ENCODE measurements at places on chromosomes 16 and 17.

DNA sequence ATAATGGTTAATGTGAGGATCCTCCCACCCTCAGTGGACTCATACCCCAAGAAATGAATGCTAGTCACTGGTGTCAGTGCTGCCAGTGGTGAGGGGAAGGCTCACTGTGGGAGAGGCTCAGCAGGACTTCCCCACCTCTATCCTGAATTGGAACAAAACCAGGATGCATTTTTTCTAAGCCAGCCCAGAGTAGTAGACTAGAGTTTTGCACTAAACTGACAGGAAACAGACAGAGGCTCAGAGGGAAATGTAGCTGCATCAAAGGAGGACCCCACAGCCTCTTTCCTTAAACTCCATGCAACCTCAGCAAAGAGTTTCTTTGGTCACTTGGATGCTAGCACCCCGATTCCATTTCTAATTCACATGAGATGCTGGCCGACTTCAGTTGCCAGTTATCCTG is 10.7 kb upstream of the SKAP1 start:
- no peak for DNase-seq

DNA sequence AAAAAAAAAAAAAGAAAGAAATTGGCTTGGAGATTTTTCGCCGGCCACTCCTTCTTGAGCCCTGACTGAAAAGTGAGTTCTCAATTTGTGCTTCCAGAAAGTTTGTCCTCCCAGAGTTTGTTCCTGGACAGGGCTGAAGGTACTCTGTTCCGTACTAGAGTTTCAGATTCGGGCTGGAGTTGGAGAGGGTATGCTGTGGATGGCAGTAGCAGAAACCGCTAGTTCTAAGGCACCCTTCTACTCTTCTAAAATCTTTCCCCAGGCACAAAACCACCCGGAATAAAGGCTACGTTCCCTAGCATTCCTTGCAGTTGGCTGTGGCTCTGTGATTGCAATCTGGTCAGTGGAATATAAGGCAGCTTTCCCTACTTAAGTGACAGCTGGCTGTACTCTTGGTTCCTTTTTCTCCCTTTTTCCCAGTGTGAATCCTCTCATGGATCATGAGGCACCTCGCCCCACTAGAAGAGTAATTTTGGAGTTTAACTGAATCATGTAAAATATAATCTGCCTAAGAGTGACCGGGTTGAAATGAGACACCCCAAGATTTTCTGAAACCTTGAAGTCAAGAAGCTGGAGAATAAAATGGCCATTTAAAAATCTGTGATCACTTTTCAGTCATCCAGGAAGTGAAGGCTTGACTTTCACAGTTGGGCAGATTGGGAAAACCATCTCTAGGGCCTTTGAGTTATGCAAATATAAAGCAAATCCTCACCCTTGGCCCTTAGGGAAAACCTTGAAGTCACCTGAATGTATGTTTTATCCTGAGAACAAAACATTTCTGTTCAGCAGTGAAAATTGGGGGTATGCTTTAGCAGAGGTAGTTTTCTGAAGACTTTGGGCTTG is 901 bp upstream of the HEATR6 start:
- peak; percentile 26 for DNase-seq

- no peak for DNase-seq
Measured at GRCh38 chr17:16908273-16908672, 63.6 kb downstream of the TNFRSF13B start.

DNA sequence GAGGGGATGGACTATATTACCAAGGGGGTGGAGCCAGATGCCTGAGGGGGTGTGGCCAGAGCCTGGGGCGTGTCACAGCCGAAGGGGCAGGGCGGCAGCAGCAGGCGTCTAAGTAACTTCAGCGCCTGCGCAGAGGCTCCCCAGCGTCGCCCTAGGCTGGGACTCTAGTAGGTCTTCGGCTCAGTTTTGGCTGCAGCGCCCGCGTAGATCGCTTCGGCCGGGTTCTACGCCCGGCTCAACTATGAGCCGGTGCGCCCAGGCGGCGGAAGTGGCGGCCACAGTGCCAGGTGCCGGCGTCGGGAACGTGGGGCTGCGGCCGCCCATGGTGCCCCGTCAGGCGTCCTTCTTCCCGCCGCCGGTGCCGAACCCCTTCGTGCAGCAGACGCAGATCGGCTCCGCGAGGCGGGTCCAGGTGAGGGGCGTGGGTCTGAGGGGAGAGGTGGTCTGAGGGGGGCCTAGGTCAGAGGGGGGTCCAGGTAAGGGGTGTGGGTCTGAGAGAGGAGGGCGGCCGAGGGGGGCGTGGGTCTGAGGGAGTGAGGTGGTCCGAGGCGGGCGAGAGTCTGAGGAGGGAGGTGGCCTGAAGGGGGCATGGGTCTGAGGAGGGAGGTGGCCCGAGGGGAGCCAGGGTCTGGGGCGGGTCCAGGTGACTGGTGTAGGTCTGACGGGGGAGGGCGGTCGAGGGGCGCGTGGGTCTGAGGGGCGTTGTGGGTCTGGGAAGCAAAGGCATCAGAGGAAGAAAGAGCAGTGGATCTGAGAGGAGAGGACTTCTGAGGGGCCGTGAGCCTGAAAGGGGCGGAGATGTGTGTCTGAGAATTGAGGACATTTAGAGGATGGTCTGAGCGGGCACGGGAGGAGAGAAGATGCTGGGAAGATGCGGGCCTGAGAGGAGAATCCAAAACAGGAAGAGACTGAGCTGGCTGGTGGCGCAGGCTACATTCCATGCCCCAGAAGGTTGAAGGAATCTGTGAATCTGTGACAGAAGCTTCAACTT is at the start of gene LPCAT2:
LPCAT2 (plus strand) TSS at position 132 of the 991 bp plus-strand sequence; CDS start at position 242, 110 bp downstream.
- peak; percentile 86 for DNase-seq

DNA sequence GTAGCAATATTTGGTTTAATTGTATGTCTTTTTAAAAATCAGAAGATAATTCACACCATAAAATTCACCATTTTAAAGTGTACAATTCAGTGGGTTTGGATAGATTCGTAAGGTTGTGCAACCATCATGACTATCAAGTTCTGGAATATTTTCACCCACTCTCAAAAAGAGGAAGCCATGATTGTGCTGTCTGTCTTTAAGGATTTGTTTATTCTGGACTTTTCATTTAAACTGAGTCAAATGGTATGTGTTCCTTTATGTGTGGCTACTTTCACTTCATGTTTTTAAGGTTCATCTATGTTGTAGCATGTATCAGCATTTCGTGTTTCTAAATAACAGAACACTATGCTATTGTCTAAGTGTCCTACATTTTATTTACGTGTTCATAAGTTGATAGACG is 68.1 kb upstream of the CPHXL start:
- no peak for DNase-seq

DNA sequence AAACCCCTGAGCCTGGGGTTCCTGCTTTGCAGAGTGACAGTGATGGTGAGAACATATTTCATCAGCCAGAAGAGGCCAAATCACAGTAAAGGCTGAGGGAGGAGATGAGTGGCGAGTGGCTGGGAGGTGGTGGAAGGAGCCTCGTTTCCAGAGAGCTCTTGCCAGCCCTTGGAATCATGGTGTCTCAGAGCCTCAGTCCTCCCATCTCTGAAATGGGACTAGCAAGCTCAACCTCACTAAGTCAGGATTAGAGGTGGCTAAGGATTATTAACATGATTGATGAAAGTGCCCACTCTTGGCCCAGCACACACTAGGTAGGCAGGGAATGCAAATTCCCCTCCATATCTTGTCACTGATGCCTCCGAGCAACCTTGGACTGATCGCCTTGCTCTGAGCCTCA is 43.0 kb downstream of the IL4R start:
- DNase-seq = no peak

DNA sequence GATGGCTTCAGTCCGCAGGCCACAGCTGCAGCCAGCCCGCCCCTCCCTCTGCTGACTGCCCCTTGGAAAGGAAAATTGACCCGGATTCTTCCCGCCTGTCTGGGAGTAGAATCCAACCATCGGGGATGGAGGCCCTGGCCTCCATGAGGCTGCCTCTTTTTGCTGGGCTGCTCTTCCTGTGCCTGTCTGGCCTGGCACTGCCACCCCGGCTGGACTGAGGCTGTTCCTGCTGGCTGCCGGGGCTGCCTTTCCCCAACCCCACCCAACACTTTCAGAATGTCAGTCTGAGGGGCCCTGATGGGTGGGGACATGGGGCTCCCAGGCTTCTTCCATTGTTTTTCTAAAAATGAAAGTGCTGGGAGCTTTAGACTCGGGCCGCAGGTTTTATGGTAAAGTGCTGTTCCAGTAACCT is 7.3 kb downstream of the BAHCC1 start:
- DNase-seq = no peak

- no peak for DNase-seq
Measured at GRCh38 chr16:69939821-69940585, 11.1 kb upstream of the CLEC18A start.

DNA sequence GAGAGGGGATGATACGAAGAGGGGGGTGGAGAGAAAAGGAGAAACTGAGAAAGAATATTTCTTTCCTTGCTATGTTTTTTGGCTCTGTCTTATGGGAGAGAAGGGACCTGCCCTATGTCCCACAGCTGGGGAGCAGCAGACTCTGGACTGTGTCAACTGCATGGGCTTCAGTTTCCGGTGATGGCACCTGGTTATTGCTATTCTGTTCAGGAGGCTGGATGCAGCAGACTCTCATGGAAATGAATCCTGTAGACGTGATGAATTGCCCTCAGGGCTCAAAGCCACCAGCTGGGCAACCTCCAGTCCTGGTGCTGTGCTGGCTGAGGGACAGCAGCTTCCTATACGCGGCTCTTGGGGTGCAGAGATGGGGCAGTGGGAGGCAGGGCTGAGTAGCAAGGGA is 121.2 kb downstream of the HAPSTR1 start:
- no peak for DNase-seq

GRCh38 chr17:81428121-81428515 is 32.9 kb downstream of the BAHCC1 start:
- DNase-seq = no peak

GRCh38 chr17:21213638-21214014 is 335 bp downstream of the TMEM11 start:
- DNase-seq = peak; percentile 19

GRCh38 chr17:77875051-77875780 is 83.3 kb upstream of the TNRC6C start:
- peak; percentile 11 for DNase-seq

- DNase-seq = no peak
Measured at GRCh38 chr17:30495586-30495985, 18.4 kb downstream of the GOSR1 start.

DNA sequence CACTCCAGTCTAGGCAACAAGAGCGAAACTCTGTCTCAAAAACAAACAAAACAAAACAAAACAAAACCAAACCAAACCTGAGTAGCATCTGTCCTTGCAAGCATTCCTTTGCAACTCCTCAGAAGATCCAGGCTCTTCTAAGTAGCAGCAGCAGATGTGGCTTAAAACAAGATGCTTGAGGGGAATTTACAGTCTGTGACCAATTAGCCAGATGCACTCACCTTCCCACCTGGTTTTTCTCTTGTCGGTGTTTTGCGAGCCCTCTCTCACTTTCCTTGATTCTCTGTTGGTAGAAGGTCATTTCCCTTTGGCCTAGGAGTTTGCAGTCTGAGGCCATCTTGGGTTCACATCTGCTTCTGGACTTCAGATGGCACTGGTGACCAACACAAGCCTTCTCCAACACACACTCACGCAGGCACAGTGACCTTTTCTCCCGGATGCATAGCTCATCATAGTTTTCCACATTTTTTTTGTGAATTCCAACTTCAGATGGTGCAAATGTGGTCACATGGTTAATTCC is 276.8 kb downstream of the STX8 start:
- DNase-seq = no peak

DNA sequence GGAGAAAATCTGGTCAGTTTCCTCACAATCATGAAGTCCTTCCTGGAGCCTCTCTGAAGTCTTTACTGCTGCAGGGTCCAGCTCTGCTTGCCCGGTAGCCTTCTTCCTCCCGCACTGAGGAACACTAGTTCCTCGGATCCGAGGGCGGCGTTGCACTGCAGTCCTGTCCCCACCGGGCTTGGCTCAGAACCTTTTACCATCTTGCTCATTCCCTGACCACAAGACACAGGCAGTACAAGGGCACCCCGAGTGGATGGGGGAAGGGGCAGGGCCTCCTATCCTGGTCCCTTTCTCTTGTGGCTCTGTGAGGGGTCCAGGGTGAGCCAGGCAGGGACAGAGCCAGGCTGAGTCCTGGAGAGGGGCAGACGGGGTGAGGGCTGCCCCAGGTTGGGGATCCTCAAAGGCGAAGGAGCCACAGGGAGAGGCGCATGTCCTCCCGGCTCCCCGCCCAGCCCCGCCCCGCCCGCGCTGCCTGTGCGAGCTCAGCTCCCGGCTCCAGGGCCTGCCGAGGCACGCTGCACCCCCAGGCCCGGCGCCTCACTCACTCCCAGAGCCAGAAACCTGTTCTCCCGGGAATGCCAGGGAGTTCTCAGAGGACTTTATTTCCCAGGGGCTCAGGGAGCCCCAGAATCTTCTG is 1.5 kb downstream of the FOXN1 start:
- DNase-seq = no peak

GRCh38 chr17:73645050-73645871 is 1.0 kb upstream of the SDK2 start:
- DNase-seq = no peak

GRCh38 chr17:49337884-49338283 is 24.2 kb downstream of the ZNF652 start:
- DNase-seq = no peak

DNA sequence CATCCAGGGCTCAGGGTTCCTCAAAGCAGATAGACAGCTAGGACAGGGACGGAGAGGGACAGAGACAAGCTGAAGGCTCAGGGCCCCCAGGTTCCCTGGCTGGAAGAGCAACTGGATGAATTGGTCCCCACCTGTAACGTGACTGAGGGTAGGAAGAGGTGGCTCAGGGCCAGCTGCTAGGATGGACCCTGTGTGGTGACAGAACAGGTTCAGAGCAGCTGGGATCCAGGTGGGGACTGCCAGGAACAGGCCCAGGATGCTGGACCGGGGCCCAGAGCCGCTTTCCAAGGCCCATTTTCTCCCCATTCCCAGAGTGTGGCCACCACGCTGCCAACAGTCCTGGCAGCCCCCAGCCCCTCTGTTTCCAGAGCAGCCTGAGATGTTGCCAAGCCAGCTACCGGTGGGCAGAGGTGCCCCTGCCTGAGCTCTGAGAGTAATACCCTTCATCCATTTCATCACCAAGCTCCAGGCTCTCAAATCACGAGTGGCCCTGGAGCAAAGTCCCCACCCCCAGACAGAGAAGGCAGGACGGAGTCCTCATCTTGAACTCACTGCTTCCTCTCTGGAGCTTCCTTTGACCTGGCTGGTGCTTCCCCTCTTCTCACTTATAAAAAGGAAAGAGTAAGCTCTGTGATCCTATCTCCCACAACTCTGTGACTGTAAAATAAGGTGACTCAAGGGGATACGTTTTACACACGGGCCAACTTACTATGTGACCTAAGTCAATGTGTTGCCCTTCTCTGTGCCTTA is 79.6 kb downstream of the TMEM132E start:
- DNase-seq = no peak

GRCh38 chr16:57479976-57480753 is 6.1 kb downstream of the DOK4 start:
- peak; percentile 77 for DNase-seq

GRCh38 chr17:18218756-18219415 is 6.5 kb upstream of the LLGL1 start:
- no peak for DNase-seq

- DNase-seq = no peak
Measured at GRCh38 chr16:67537270-67537635, 8.6 kb downstream of the RIPOR1 start.

GRCh38 chr17:57415751-57416207 is 159.5 kb downstream of the MSI2 start:
- no peak for DNase-seq

Data from LoVo (cell line).